ENCODE measurements at places on chromosomes 1 and 21.

DNA sequence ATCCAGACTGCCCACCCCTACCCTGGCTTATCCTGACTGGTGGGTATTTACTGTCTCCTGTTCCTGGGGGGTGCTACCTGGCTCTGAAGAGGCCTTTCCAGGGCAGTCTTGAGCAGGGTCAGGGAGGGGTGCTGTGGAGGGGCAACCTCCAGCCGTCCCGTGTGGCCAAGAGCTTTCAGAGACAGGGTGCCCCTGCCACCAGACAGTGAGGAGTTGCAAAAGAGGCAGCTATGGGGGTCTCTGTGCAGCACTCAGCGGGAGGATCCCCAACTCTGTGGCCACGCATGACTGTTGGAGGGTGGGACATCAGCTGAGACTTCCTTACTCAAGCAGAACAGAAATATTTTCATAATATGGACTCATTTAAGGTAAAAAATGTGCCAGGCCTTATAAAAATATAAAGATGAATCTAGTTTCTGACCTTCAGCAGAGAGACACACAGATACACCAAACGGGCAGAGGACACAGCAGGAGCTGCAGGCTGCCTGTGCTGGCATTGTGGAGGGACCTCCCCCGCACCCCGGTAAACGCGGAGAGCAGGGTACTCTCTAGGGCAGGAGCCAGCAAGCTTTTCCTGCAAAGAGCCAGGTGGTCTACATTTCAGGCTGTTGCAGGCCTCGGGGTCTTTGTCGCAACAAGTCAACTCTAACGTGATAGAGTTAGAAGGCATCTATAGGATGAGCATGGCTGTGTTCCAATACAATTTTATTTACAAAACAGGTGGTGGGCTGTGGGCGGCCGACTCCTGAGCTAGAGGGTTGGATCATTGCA, 252.6 kb downstream of the RHOU start:
- DNase-seq = no peak

DNA sequence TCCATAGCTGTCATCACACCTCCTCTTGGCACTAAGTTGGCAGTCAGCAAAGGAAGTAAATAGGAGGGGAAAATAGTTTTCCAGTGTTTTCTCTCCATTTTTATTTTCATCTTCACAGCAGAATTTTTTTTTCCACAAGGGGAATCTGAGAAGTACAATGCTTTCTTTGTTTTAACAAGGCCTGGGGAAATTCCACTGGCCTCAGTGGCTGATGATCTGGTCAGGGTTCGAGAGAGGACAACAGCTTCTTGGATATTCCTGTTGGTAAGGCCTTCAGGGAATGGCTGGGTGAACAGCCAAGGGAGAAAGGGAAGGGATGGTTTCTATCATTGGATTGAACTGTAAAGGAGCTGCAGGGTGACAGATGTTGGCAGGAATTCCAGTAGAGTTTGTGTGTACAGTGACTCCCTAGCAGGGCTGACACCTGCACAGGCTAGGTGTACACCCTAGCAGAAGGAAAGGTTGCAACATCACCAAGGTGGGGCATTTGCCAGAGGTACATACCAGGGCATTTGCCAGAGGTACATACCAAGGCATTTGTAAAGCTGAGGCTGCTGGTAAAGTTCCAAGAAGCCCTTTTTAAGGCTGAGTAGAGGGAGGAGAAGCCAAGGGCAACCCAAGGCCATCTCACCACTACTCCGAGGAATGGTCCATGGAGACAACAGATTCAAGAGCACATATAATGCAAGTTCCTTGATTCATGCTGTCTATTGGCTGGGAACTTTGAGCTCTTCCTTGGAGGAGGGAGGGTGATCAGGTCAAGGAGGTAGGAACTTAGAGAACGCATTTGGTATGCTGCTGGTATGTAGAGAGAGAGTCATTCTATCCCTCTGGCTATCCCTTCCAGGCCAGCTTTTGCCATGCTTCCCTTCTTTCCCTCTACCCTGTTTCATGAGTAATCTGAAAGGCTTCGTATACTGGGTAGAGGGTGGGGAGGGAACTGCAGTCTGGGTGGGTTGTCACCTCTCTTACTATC, 3.1 kb downstream of the GJA5 start:
- DNase-seq = no peak

- DNase-seq = no peak
These were observed 60.1 kb upstream of the PTCH2 start for GRCh38 chr1:44903011-44903680.

GRCh38 chr21:23455676-23456075, 2151.6 kb downstream of the MRPL39 start:
- no peak for DNase-seq

GRCh38 chr1:54474310-54475251, 68.4 kb upstream of the SSBP3 start:
- DNase-seq = no peak

DNA sequence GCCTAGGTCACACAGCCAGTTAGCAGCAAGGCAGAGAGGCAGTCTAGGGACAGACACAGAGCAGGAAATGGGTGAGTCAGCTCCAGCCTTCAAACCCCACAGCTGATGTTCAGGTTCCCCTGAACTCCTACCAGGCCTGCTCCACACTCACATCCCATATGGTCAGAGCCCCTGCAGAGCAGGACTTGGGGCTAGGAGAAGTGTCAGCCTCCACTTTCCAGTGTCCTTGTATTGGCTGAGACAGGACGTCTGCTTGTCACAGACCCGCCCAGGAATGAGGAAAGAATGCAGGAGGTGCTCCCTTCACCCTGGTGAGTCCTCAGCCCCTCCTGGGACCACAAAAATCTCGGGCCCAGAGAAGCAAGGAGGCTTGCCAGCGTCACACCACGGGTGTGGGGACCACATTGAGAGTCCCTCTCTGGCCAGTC, 92.5 kb downstream of the LACTBL1 start:
- no peak for DNase-seq

GRCh38 chr1:19484798-19485361, 459 bp downstream of the CAPZB start:
- DNase-seq = no peak

- no peak for DNase-seq
These were observed 5.2 kb upstream of the DMRTB1 start for GRCh38 chr1:53454019-53454418.

DNA sequence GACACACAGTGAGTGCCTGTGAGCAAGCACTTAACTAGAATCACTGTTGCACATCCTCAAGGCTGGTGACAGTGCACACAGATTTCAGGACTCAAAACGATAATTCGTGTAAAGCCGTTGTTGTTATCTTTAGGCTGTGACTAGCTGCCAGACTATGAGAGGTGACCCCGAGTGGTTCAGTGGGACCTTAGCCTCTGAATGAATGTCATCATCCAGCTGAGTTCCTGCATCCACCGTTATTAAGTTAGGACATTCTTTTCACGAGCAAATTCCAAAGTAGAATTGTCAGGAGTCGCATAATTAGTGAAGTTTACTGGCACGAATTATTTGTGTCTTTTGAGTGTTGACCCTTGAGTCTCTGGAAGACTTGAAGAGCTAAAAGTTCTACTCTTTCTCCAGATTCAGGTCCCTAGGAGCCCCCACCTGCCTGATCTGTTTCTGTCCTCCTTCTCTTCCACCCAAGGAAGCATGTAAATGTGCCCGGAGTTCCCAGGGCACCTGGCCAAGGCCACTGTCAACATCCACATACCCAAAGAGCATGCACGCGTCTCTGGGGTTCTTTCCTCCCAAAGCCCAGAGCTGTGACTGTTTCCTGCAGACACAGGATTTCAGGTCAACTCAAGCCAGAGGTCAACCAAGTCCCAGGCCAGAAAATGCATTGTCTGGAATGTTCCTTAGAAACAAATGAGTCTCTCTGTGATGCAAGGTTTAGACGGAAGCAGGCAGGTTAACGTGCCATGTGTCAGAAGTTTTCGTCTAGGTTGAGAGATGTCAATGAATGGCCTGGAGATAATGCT, 207.2 kb downstream of the TOMM20 start:
- no peak for DNase-seq

DNA sequence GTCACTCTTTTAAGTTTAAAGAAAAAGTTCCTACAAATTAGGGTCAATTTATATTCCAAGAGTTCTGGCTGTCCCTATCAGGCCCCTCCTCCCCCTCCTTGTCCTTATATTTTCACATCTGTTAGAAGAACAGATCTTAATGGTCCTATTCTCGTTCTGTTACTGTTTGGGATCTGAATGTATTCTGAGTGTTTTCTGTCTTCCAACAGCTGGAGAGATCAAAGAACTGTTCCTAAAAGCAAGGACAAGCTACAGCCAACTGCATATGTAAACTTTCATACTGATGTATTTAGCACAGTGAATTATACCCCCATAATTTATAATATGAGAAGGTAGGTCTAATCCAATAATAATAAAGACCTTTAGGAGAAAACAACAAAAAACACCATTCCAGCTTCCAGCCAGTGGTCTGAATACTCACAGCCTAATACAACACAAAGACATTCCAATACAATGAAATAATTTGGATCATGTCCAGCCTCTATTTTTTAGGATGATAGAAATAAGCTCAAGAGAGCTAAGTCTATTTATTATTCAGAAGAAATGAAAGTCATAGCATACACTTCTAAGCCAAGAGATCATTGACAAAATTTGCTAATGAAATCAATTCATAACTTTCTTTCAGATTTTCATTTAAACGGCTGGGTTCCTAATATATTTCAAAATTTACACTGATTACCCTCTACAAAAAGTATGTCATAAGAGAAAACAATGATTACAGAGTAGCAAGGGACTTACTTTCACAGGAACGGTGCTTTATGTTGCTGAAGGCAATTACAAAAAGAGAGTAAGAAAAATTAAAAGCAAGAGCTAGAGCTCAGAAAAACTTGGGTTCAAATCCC, 25.3 kb downstream of the WLS start:
- no peak for DNase-seq

- DNase-seq = no peak
These were observed 80.1 kb upstream of the CD34 start for GRCh38 chr1:207990876-207991582.

- no peak for DNase-seq
These were observed 308.5 kb upstream of the VAMP3 start for GRCh38 chr1:7462617-7463016.

- DNase-seq = no peak
These were observed 7.5 kb upstream of the KCNJ15 start for GRCh38 chr21:38249256-38249655.

GRCh38 chr1:56808410-56808809, 10.8 kb downstream of the FYB2 start:
- DNase-seq = no peak

GRCh38 chr1:18895317-18895716, 7.0 kb downstream of the ALDH4A1 start:
- no peak for DNase-seq

- no peak for DNase-seq
These were observed 4.2 kb downstream of the SDC3 start for GRCh38 chr1:30904191-30904961.

DNA sequence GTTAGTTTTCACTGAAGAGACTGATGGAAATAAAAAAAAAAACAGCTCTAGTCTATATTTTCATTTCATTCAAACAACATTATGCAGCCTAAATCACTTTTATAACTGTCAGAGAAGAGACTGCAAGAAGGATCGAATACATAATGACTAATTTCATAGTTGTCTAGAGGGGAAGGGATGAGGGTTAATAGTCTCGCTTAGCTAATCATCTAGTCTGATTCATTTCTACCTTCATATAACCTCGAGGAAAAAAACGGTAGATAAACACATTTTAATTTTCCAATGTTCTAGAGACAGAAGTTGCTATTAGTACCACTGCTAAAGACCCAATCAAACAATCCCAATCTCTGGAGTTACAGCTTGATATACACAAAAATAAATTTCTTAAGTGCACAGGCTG, 3.5 kb downstream of the FUBP1 start:
- no peak for DNase-seq

DNA sequence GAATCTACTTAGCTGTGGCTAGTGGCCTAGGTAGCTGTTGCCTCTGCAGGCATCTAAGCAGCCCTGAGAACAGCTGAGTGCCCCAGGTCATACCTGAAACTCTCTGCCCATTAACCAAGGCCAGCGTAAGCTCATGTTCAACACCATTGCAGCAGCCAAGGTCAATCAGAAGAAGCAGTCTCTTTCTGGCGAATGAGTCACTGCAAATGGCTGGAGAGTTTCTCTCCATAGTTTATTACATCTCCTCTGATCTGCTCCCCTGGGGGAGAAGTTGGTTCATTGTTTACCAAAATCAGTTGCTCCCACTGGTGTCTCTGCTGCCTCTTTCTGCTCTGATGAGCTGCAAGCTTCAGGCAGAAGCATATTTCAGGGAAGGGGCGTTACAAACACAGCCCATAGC, 6.9 kb upstream of the BCL9 start:
- no peak for DNase-seq

- DNase-seq = no peak
These were observed 75.5 kb downstream of the MORN1 start for GRCh38 chr1:2315674-2316450.

GRCh38 chr1:160325252-160325651, 17.8 kb downstream of the COPA start:
- no peak for DNase-seq

- DNase-seq = peak; percentile 98
These were observed 44.2 kb downstream of the OSBPL9 start for GRCh38 chr1:51661081-51661518.

- DNase-seq = no peak
These were observed 63.4 kb downstream of the B3GALT5 start for GRCh38 chr21:39675993-39676661.

DNA sequence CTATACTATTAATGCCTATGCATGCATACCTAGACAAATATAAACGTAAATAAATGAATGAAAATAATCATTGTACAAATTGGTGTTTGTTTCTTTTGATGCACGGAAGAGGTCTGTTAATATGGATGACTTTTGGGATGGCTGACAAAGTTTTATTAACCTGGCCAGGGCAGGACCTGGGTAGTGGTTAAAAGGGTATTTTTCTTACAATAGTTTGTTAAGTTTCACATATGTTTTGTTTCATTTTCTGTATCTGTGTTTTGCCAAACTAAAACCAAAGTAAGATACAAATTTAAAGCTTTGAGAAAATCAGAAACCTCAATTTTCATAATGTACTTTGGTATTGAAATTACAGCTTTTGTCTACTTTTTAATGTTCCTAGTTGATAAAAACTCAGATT, 222.7 kb upstream of the OLFM3 start:
- DNase-seq = no peak

- DNase-seq = no peak
These were observed 21.2 kb upstream of the CLIC6 start for GRCh38 chr21:34647555-34647954.

DNA sequence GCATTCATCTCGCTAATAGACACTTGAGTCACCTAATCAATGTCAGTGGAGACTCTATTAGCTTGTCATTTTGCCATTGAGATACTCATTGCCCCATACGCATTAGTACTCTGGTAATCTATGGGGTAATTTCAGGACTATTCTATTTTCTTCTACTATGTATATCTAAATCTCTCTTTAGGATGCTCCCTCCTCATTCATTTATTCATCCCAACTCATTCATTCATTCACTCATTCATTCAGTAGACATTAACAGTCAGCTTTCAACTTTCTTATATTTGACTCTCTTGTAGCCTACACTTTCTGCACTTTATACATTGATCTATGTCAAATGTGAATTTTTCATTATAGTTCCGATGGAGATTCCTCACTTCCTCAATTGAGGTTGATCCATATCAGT, 170.9 kb downstream of the ASTN1 start:
- DNase-seq = no peak
